ENCODE measurements at places on chromosomes 1 and 21.

DNA sequence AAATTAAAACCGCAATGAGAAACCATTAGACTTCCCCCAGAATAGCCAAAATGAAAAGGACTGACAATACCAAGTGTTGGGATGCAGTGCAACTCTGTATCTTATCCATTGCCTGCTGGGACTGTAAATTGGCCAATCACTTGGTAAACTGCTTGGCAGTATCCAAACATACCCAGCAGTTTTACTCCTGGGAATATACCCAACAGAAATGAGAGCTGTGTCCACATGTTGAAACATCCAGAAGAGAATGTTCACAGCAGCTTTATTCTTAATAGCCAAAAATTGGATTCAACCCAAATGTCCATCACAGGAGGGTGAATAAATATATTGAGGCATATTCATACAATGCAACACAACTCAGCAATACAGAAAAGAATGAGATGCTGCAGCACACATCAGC lies 13.7 kb upstream of the FAM20B start:
- DNase-seq = no peak

GRCh38 chr1:213335084-213335483 lies 284.0 kb downstream of the RPS6KC1 start:
- DNase-seq = no peak

DNA sequence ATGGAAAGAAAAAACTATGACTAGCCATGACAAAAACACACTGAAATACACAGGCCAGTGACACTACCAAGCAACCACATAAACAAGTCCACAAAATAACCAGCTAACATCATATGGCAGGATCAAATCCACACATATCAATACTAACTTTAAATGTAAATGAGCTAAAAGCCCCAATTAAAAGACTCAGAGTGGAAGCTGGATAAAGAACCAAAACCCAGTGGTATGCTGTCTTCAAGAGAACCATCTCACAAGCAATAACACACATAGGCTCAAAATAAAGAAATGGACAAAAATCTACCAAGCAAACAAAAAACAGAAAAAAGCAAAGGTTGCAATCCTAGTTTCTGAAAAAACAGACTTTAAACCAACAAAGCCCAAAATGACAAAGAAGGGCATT lies 476.2 kb upstream of the BEND5 start:
- no peak for DNase-seq

DNA sequence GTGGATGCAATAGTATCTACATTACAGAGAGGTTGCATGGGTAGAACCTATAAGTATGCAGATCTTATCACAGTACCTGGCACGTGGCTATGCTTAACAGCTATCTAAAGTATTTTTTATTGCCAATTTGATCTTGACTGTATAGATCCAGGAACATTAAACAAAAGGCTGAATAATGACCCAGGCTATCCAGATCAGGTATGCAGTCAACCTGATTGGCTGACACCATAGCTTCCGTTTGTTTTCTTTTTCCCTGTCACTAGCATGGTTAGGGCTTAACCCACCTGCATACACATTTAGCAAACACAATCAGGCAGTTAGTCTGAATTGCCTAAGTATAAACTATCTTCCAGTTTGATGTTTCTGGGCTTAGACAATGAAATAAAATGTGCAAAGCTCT lies 264.9 kb upstream of the PLXNA2 start:
- DNase-seq = no peak

DNA sequence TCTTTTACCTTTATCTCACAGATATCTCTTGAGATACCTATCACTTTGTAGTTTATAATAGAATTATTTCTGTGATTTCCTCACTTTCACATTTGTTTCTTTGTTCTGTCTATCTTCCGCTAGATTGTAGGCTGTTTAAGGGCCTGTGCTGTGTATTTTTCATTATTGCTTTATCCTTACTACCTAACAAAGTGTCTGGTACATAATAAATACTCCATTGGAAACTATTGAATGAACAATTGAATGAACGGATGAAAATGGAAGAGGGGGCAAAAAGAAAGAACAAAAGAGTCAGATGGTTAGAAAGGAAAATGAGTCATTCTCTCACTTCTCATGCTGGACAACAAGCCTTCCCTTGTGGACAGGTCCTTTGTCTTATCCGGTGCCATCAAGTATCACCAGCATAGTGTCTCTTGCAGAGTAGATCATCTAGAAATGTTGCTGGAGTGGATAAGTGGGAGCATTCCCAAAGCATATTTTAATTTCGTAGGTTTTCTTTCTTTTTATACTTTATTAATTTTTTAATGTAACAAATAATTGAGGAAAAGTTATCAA lies 159.8 kb downstream of the NEK7 start:
- DNase-seq = no peak

DNA sequence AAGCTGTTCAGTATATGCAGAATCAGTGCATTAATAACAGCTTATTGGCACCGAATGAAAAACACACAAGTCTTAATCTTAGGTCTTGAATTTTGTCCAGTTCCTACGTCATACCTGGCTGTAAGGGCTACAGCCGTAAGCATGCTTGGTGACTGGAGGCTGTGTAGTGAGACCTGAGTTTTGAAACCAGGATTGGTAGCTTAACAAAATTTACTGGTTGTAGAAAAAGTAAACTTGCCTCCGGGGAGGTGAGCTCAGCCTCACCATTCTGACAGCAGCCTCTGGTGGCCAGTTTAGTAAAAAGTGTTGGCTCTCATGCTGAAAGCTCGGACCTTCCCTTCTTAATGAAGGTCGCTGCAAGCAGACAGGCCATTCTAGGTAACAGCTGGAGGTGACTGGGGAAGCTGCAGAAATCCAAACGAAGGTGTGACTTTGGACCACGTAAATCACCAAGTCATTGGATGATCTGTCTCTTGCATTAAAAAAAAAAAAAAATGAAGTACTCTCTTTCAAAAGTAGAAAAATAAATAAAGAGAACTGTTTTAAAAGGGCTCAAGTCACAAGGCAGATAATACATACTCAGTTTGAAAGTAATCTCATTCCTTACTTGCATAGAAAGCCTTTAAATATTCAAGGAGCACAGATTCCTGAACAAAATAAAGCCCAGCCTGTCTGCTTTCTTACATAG lies 48.9 kb downstream of the HLCS start:
- no peak for DNase-seq

- no peak for DNase-seq
Observed at GRCh38 chr1:5948681-5949005, 43.6 kb downstream of the NPHP4 start.

DNA sequence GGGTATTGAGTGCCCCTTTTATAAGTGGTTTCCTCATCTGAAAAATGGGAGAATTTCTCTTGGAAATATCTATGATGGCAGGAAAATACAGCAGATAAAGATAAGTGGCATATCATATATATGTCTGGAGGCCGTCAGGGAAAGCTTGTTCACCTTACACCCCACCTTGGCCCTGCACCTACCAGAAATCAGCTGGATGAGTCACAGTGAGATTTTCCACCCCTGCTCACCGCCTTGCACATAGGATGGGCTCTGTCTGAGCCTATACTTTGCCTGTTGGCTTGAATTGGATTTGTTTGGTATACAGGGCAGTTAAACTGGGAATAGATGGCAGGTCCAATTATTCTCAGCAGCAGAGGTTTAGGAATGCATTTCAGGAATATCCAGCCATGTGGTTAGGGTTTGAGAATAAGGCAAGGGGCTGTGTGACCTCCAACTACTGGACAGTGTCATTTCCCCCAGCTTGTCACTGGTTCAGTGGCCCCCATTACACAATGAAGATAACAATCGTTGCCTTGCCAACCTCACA lies at the start of gene SPATA21:
SPATA21 (minus strand) TSS at position 479 of the 529 bp plus-strand sequence. CDS start 6,053 bp downstream, outside the sequence.
- no peak for DNase-seq

DNA sequence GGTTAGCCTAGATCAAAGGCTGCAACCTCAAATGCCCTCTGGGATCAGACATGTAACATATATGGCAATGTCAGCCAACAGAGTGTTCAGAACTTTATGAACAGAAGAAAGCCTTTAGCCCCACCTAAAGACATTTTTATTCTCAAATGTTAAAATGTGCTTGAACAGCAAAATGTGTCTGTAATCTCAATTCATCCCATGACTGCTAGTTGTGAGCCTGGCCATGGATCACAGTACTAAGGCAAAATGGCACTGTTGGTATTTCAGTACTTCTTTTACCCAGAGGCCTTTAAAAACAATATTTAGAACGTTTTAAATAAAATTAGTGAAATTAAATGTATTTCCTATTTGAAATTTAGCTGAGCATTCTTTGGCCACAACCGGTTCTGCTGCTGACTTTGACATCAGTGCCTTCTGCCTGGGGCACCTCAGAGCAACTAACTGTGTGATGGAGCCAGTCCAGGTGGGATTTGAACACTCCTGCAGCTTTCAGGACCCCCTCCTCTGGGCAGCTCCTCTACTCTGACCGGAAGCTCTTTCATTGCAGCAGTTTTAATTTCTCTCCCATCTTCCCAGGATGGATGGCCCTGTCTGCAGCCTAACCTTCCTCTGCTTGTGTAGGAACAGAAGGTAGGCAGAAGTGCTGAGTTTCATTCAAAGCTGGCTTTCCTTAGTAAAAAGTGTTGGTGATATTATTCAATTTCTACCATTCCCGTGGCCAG lies 68.3 kb upstream of the NFIA start:
- no peak for DNase-seq

- no peak for DNase-seq
Observed at GRCh38 chr1:46820076-46820475, 21.2 kb downstream of the CYP4B1 start.

- no peak for DNase-seq
Observed at GRCh38 chr1:57036641-57037579, 71.1 kb upstream of the C8B start.

- DNase-seq = no peak
Observed at GRCh38 chr1:24709791-24710441, 35.3 kb upstream of the CLIC4 start.

DNA sequence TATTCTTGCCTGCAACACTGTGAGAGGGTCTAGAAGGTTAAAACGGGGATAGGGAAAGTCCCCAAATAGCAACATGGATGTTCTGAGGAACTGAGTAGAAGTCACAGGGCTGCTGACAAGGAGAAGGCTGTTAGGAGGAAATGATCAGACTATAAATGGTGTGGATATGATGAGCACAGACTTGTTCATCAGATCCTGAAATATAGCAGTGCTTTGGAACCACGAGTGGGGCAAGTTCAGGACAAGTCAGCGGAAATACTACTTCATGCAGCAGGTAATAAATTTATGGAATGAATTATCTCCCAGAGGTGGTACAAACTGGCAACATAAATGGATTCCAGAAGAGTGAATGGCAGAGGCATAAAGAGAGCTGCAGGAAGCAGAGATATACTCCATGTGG lies 3.2 kb upstream of the KIAA0040 start:
- no peak for DNase-seq

GRCh38 chr1:184329245-184329953 lies 57.4 kb upstream of the C1orf21 start:
- no peak for DNase-seq

- peak; percentile 16 for DNase-seq
Observed at GRCh38 chr1:84550826-84551225, 23.4 kb downstream of the CTBS start.

DNA sequence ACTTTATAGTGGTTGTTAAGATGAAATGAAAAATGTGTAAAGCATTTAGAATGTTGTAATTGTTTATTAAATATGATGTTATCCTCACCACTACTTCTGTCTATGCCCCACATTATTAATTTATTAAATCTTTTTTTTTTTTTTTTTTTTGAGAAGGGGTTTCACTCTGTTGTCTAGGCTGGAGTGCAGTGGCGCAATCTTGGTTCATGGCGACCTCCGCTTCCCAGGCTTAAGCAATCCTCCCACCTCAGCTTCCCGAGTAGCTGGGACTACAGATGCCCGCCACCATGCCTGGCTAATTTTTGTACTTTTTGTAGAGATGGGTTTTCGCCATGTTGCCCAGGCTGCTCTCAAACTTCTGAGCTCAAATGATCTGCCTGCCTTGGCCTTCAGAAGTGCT lies 7.5 kb downstream of the KCNA10 start:
- DNase-seq = no peak

DNA sequence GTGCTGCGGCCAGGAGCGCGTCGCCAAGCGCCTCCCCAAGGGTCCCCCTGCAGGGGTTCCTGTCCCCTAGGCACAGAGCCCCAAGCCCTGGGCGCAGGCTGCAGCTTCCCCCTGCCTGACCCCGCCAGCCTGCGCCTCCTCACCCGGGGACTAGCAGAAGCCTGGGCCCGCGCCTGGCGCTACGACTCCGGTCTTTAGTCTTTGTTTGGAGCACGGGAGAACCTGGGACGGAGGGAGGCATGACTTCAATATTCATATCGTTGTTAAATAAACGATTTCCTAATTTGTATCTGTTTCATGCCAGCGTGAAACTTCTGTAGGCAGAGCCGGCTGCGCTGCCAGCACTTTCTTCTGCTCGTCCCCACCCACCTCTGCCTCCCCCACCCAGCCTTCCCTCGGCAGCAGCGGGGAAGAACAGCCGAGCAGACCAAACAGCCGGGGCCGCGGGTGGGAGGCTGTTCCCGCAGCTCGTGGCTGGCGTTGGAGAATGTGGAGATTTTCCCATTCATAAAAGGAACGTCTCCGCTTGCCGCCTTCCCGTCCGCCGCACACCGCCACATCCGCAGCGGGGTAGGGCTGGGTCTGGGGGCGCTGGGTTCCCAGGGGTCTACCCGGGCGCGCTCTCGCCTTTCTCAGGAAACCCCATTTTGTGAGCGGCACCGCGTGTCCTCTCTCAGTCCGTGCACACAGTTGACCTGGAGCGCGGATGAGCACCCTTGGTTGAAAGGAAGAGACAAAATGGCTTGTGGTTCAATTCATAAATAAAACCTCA lies 777 bp upstream of the TRIM67 start:
- no peak for DNase-seq

- no peak for DNase-seq
Observed at GRCh38 chr1:8165595-8166360, 139.7 kb upstream of the ERRFI1 start.

- DNase-seq = no peak
Observed at GRCh38 chr1:237910834-237911233, 20.1 kb upstream of the ZP4 start.

GRCh38 chr1:1873186-1873585 lies 17.7 kb downstream of the GNB1 start:
- DNase-seq = no peak

- no peak for DNase-seq
Observed at GRCh38 chr1:55826381-55827080, 611.4 kb upstream of the USP24 start.

GRCh38 chr1:218957971-218958370 lies 215.7 kb upstream of the LYPLAL1 start:
- no peak for DNase-seq

GRCh38 chr1:227548119-227548397 lies 15.3 kb upstream of the ZNF678 start:
- peak; percentile 54 for DNase-seq

DNA sequence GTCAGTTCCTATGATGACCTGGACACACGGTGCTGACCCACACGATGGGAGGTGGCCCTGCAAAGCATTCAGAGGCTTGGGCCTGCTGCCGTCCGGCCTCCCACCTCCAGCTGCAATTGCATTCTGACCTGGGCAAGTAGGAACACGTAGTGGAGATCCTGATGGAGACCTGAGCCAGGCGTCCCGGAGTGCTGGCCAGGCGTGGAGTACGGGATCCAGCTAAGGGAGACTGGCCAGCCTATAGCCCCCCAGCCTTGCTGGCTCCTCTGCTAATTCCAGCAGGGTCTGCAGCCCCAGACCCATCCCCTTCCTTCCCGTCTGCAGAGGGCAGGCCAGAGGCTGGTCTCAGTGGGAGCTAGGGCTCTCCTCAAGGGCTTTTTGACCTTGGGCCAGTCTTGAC lies 11.2 kb downstream of the CD46 start:
- DNase-seq = no peak

- peak; percentile 2 for DNase-seq
Observed at GRCh38 chr1:111222308-111223125, 5.0 kb upstream of the CHI3L2 start.

All from DMS 273 treated with DMSO at 0.1 percent for 48 hours (cell line).